ENCODE measurements at places on chromosomes 7 and 10.

- no peak for DNase-seq
Observed at GRCh38 chr10:64814201-64814600, 1293.0 kb downstream of the REEP3 start.

DNA sequence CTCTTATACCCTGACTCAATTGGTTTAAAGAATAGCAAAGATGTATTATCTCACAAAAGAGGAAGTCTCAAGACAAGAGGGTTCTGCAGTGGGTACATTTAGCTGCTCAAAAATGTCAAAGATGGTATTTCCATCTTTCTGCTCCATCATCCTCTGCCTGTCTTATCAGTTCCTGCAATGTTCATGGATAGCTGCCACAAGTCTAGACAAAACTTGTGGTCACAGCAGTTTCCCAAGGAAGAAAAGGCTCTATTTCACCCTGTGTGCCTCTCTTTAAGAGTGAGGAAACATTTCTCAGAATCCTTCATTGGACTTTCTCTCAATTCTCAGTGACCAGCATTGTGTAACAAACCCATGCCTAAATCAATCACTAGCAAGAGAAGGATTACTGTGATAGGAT, 634.2 kb upstream of the AUTS2 start:
- DNase-seq = no peak

DNA sequence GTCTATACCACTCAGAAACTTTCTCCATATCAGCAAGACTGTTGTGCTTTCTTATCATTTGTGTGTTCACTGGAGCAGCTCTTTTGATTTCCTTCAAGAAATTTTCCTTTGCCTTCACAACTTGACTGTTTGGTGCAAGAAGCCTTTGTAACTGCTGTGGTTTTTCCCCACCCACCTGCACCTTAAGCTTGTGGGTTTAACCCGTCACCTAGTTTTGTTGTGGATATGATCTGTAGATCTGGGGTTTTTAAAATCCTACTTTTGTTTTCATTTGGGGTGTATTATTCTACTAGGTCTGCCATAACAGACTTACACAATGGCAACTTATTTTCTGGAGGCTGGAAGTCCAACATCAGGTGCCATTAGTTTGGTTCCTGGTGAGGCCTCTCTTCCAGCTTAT, 30.5 kb upstream of the CHST3 start:
- no peak for DNase-seq

DNA sequence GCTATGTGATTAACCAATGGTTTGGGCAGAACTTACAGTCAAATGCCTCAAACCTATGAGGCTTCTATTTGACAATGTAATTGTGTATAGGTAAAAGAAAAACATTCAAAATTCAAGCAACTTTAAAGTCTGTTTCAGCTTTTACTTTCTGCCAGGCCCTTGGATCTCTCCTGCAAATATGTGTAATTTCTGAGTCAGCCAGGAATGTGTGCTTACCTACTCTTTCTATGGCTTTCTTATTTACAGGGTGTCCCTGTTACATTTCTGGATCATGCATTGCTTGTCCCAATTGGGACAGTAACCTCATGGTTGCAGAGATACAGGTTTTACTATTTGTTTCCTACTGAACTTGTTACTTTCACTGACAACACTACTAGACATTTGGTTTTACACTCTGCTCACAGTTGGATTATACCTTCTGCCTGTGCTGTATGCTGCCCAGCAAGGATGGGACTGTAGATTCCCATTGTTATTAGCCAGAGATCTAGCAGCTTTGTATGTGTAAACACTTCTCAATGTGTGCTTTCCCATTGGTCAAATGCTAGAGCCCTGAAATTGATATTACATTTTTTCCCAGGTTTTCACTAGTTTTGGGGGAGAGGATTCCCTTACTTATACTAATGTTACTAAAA, 355.3 kb downstream of the ARL4A start:
- no peak for DNase-seq

DNA sequence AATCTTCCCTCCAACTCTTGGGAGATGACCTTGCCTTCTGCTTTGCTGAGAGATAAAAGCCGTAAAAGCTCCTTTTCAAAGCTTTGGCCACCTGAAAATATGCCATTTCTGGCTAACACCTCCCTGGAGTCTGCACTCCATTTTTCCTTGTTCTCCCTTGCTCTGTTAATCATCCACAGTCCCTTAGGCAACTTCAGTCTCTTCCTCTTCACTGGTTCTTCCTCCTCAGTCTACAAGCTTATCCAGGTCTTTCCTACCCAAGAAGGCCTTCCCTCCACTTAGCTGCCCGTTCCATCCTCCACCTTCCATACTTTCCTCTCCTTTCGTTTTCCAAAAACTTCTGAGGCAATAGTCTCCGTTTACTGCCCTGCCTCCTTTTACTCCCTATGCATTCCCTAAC, 30.5 kb downstream of the PAX2 start:
- DNase-seq = no peak

GRCh38 chr10:49571388-49571787, 32.5 kb upstream of the ERCC6 start:
- no peak for DNase-seq

DNA sequence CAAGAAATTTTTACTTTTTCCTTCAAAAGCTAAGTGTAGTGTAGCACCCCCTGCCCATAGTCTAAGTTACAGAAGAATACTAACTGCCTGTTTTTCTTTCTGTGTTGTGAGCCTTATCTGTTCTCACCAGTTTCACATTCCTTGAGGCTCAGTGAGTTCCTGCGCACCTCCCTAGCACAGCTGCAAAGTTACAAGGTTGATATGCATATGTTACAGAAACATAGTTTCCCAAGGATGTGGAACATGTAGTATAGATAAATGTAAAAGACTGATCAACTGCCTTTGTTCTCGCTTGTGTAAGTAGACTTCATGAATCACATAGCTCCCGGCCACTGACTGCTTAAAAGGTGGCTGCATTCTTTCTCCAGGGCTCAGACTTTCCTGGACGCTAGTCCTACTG, 6.7 kb upstream of the ZNF33B start:
- DNase-seq = no peak

- DNase-seq = no peak
Observed at GRCh38 chr7:24455813-24456525, 117.3 kb upstream of the PALS2 start.

DNA sequence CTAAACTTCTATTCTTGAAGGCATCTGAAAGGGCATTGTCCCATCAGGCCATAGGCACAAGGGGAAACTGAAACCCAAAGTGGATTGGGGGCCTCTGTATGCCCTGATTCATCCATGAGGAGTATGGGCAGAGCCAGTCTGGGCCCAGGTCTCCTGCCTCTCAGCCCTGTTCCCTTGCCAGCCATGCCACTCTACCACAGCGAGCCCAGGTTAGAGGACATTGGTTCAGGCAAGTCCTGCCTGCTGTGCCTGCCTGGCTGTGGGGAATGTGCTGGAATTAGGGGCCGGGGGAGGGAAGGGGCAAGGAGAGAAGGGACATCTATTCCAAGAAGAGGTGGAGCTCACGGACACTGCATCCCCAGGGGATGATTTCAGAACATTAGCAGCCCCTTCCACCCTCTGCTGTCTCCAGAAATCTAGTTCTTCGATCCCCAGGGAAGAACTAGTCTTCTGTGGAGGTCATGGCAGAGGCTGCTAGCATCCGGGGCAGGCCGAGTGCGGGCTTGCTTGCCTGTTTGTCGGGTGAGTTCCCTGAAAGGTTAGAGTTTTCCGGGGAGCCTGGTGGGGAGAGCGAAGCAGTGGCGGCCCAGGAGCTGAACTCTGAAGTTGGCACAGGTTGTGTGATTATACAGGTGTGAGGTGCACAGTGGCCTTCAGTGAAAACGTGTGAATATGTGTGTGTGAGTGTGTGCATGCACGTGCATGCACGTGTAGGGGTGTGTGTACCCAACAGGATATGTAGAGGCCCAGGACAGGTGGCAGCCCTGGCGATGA, 37.8 kb downstream of the TBATA start:
- no peak for DNase-seq

DNA sequence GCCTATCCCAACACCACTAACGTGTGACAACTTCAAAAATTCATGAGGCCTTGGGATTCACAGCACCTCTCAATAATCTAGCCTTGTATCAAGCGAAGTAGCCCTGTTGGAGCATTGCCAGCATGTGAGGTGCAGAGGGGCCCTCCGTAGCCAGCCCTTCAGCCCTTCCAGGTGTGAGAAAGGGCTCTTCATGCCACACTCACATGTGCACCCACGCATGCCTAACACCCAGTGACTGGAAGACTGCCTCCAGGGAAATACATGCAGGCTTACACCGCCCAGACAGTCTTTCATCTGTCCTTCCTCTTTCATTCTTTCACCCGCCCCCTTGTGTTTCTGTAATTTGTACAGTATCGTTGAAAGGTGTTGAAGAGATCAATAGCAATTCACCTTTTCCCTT, 26.1 kb downstream of the LRRC4 start:
- no peak for DNase-seq

DNA sequence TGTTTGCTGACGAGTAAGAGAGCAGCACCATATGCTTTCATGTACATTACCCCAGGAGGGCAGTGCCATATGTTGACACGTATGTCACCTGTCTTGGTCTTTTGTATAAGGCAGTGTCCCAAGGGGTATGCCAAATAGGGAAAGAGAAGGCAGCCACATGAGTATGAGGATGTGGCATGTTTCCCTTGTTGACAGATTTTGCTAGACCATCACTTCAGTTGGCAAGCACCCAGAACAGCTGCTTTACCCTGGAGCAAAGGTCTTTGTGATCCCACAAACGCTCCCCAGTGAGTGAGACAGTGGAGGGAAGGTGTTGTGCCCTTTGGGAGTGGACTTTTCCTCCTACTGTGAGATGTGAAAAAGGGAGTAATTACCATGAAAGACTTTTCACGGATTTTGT, 350.1 kb downstream of the ETV1 start:
- DNase-seq = no peak

GRCh38 chr7:125559921-125560320, 630.3 kb upstream of the POT1 start:
- no peak for DNase-seq

DNA sequence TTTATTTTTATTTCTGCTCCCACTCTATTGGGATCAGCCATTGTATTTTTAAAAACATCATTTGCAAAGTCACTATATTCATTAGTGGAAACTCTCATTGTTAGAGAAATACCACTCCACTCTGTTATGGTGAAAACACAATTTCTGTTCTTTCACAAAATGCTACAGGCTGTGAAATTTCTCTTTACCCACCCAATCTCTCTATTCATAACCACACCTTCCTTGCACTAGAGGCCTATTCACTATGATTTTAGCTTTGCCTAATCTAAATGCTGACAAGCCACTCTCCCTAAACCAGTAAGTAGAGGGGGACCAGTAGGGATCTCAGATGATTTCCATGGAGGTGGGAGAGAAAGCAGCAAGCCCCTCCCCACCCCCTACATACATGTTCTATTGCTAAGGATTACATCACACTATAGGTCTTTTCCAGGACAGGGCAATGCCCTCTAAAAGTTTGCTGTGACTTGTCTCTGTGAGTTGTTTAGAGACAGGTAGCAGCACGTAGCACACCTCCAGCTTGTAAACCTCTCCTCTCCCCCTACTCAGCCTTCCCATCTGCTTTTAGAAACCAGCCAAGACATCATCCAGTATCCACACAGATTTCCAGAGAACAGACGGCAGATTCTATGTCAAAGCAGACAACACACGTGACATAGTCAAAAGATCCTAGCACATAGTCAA, 58.3 kb upstream of the PPP1R3C start:
- DNase-seq = no peak

DNA sequence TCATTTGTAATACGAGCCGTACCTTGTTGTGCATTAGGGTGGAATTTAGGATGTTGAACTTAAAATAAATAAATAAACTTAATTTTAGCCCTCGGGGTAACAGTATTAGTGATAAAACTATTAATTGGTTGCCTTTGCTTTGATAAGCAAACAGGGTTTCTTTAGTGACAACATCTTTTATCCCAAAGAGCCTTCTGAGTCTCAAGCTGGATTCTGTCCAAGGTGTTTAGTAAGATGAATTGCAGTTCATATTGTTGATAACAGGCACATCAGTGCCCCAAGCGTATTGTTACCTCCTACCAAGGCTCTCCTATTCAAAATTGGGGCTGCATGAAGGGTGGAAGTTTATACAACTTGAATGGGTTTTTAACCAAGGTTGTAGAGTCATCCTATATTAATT, 144.4 kb upstream of the CELF2 start:
- no peak for DNase-seq

GRCh38 chr10:129912166-129912917, 51.7 kb downstream of the EBF3 start:
- DNase-seq = no peak

- DNase-seq = no peak
Observed at GRCh38 chr7:46932676-46933424, 649.1 kb downstream of the TNS3 start.

DNA sequence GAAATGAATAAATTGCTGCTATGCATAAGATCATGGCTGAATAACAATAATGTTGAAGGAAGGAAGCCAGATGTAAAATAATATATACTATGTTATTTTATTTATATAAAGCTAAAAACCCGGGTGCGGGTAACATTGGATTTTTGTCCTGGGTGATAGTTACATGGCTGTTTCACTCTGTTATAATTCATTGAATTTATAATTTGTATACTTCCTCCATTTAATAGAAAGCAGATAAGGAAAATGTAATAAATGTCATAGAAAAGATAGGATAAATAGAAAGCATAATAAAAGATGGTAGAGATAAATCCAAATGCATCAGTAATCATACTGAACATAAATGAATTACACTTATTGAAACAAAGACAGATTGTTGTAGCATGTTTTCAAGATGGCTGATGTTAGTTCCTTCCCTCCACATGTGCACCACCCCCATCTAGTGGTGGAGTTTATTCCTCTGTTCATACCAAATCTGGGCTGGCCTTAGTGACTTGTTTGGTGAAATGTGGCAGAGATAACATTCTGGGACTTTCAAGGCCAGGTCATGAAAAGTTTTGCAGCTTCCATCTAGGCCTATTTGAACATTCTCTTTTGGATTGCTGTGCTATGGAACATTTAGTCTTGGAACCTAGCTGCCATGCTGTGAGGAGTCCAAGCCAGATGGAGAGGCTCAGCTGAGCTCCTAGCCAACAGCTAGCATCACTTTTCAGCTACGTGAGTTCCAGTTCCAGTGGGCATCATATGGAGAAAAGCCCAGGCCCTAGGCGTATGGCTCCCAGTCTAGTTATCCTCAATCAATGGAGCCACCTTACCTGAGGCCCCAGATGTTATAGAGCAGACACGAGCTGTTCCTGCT, 46.9 kb downstream of the AHCYL2 start:
- peak; percentile 47 for DNase-seq

GRCh38 chr10:103534621-103535498, 41.4 kb downstream of the NEURL1 start:
- DNase-seq = no peak

DNA sequence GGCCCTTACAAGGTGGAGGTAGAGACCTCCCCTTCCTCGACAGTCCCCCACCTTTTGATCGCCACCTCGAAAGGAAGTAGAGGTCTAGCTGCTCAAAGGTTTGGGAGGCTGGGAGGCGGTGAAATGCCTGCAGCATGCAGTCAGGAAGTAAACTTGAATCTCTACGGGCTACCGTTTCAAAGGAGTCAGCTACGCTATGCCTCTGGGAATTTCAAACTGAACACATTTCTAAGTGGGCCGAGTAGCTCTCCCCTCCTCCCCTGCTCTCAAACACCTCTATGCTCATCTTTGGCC, 68.0 kb downstream of the CXCL12 start:
- no peak for DNase-seq

- DNase-seq = no peak
Observed at GRCh38 chr7:88363249-88363648, 56.6 kb upstream of the STEAP4 start.

GRCh38 chr7:132255898-132256297, 320.4 kb downstream of the PLXNA4 start:
- DNase-seq = no peak

- no peak for DNase-seq
Observed at GRCh38 chr7:119900996-119901672, 371.8 kb upstream of the KCND2 start.

- no peak for DNase-seq
Observed at GRCh38 chr10:11581213-11581612, 30.2 kb downstream of the USP6NL start.
